ENCODE measurements at places on chromosomes 2 and 18.

GRCh38 chr2:132815516-132815915 lies 145.5 kb upstream of the LYPD1 start:
- no peaks in the 10 kb centered on the region for H3K36me3 ChIP-seq
- H3K27me3 ChIP-seq = no peaks in the 10 kb centered on the region
- no peak overlapping the region for H3K4me3 ChIP-seq
- DNase-seq = no peak
- no peaks in the 10 kb centered on the region for H3K4me1 ChIP-seq

DNA sequence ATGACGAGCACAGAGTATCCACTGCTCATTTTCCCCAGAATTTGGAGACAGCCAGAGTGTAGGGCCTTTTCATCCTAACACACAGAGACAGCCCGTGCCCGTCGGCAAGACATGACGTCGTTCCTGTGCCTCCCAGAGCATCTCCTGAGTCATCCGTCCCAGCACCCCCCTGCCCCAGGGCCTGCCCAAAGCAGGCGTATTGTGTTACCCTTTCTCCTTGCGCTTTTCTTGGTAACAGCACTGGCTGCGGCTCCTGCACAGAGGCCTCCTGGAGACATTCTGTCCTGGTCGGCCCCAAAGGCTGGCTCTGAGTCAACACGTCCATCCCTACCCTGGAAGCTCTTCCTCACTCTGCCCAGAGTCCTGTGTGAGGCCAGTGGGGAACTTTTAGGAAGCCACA lies 217.1 kb downstream of the KLHL29 start:
- H3K27ac ChIP-seq = no peak overlapping the region
- no peak for DNase-seq
- H3K4me1 ChIP-seq = peaks cover 8% of the 10 kb centered on the region
- H3K27me3 ChIP-seq = no peaks in the 10 kb centered on the region
- H3K36me3 ChIP-seq = no peaks in the 10 kb centered on the region

DNA sequence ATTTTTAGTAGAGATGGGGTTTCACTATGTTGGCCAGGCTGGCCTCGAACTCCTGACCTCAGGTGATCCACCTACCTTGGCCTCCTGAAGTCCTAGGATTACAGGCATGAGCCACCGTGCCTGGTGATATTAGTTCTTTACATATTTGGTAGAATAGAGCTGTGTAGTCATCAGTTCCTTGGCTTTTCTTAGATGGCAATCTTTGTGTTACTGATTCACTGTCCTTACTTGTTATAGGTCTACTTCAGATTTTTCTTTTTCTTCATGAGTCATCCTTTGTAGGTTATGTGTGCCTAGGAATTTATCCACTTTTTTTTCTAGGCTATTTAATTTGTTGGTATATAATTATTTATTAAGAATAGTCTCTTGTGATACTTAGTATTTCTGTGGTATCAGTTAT lies 30.3 kb upstream of the ZSWIM2 start:
- H3K27ac ChIP-seq = no peak overlapping the region
- peaks cover 4% of the 10 kb centered on the region for H3K4me1 ChIP-seq
- DNase-seq = no peak
- H3K27me3 ChIP-seq = no peaks in the 10 kb centered on the region
- no peak overlapping the region for H3K4me3 ChIP-seq

GRCh38 chr2:107111623-107112022 lies 225.7 kb upstream of the ST6GAL2 start:
- H3K27me3 ChIP-seq = no peaks in the 10 kb centered on the region
- no peak overlapping the region for H3K4me3 ChIP-seq
- DNase-seq = no peak
- H3K36me3 ChIP-seq = no peaks in the 10 kb centered on the region

- peak; percentile 20 for DNase-seq
- H3K4me3 ChIP-seq = no peak overlapping the region
- H3K27ac ChIP-seq = no peak overlapping the region
- no peaks in the 10 kb centered on the region for H3K36me3 ChIP-seq
- no peaks in the 10 kb centered on the region for H3K27me3 ChIP-seq
- H3K4me1 ChIP-seq = peaks cover 12% of the 10 kb centered on the region
These were observed 36.0 kb upstream of the WIPF1 start for GRCh38 chr2:174633623-174633930.
